ENCODE measurements at places on chromosomes 3 and 15.

- no peak for DNase-seq
Measured at GRCh38 chr3:59784164-59784563, 734.3 kb upstream of the CFAP20DC start.

- no peak for DNase-seq
Measured at GRCh38 chr3:5051772-5052171, 70.3 kb upstream of the ARL8B start.

DNA sequence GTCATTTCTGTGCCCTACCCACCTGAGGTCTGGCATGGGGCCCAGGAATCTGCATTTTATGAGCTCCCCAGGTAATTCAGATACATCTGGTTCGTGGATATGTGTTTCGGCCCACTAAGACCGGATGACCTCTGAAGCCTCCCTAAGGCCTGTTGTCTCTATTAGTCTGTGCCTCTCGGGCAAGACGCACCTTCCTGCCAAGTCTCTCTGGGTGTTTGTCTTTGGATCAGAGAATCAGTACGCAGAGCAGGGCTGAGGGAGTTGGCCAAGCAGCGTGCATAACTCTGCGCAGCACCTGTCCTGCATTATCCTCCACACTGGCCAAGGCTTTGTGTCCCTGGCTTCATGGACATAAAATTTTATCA lies 181.0 kb downstream of the THSD4 start:
- DNase-seq: no peak

DNA sequence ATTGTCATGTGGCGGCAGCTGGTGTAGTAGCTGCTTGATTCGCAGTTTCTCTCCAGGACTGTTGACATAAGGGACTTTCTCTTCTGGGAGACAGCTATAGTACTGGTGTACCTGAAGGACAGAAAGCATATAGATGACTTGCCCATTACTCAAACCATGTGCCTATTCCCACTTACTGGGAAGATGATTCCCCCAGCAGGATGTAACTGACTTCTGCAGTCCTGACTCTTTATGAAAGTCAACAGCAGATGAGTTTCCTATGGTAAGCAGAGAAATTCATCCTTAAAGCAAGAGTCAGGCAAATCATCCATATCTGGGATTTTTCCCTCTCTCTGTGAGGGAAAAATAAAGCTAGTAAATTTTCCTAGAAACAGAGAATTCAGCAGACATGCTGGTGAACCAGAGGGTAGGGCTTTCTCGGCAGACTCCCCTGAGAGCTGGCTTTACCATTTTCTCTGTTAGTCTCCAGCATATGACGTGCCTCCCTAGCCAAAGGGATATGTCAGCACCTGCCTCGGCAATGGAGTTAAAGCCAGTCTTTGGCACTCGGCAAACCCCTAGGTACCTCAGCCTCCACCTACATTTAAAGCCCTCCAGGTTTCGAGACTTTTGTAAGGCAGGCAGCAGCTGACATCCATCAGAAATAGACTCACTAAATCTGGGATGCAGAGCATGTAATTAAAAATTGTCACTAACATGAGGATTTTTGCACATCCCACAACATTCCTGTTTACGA lies 62.1 kb downstream of the PRICKLE2 start:
- no peak for DNase-seq

- no peak for DNase-seq
Measured at GRCh38 chr3:57726397-57726796, 29.7 kb upstream of the SLMAP start.

GRCh38 chr15:41695750-41696436 lies 35.7 kb downstream of the MGA start:
- DNase-seq: no peak

DNA sequence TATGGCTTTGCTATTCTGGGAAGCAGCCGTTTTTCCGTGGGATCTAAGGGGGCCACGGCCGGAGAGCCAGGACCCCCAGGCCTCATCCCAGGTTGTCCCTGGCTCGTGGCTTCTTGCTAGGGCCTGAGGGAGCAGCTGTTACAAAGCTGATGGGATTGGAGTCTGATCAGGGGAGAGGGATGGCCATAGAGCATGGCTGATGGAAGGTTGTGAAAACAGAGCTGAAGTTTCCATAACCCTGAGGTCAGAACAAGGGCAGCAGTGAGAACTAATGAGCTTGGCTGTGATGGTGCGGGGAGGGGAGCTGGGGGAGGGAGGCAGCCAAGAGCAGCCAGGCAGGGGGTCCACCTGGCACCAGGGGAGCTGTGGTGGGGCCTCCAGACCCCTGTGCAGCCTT lies 63.0 kb downstream of the LINGO1 start:
- no peak for DNase-seq

- no peak for DNase-seq
Measured at GRCh38 chr3:42711491-42712343, 9.1 kb upstream of the HHATL start.

GRCh38 chr15:47206358-47206978 lies 510.8 kb upstream of the SEMA6D start:
- DNase-seq: no peak

DNA sequence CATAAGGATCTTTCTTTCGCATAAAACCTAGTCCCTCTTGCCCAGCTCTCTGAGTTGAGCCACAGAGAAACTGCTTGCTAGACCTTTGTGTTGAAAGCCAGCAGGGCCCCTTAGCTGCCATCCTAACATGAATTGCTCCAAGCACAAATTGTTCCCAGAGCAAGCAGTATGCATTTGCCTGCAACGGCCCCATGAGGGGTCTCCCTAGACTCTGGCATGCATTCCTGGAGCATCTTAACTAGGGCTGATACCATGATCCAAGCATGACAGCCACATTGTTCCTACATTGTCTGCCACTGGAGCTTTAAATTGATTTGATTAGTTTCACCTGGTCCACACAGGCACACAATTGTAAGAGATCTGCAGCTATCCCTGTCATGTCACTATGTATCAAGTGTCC lies 428.1 kb downstream of the TAFA4 start:
- no peak for DNase-seq

- peak; percentile 4 for DNase-seq
Measured at GRCh38 chr3:122628567-122628966, 51.1 kb downstream of the PARP15 start.

DNA sequence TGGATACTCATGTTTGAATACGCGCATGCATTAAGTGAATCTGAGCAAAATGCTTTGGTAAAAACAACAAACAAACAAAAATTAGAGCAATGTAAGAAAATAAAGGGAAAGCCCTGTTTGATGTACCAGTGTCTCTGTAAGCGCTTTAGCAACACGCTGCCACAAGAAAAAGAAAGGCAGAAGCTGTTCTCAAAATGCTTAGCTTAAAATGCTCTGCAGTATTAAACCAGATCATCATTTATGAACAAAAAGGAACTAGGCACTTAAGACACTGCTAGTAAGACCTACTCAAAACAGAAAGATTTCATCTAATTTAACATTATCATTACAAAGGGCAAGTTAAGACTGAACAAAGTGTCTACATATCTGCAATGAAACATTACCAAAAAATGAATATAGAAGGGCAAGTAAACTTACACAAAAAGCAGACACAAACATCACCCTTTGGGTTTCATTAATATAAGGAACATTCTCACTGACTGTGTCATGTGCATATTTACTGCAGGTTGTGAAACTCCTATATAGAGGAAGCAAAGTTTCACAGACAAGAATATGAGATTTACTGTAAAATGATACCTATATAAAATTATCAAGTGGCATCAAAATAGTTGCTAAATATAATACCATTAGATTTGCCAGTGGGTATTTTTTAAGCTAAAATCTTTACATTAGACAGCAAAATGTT lies 102.1 kb downstream of the FBXL22 start:
- no peak for DNase-seq

DNA sequence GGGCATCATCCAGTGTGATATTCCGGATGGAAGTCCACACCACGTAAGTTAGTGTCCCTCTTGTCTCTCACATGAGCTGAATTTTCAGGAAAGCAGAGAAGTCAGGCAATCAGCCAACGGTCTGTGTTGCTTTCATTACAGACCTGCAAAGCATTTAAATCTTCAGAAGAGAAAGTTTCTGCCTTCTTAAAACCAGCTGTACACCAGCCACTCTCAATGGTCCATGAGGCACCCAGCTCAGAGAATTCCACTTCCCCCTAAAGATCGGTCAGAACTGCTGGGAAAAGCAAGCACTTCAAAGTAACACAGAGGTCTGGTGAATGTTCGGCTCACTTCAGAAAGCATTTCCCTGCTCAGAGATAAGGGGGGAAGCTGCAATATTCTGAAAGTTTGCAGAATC lies 903.7 kb downstream of the EPHA3 start:
- DNase-seq: no peak

- peak; percentile 67 for DNase-seq
Measured at GRCh38 chr3:24318677-24319287, 175.9 kb downstream of the THRB start.

GRCh38 chr15:91952216-91952615 lies 98.7 kb downstream of the SLCO3A1 start:
- no peak for DNase-seq

GRCh38 chr3:48661501-48662144 lies 1.1 kb downstream of the CELSR3 start:
- no peak for DNase-seq

Measured in keratinocyte (primary cell).